Activated naive CD8-positive, alpha-beta T cell treated with anti-CD3 and anti-CD28 coated beads, Interleukin-2, amount 50 U/mL, for 16 hours (primary cell): ENCODE measurements at places on chromosomes 6 and 20.

- no peak for DNase-seq
These were observed 728 bp upstream of the CEP162 start for GRCh38 chr6:84228198-84228543.

DNA sequence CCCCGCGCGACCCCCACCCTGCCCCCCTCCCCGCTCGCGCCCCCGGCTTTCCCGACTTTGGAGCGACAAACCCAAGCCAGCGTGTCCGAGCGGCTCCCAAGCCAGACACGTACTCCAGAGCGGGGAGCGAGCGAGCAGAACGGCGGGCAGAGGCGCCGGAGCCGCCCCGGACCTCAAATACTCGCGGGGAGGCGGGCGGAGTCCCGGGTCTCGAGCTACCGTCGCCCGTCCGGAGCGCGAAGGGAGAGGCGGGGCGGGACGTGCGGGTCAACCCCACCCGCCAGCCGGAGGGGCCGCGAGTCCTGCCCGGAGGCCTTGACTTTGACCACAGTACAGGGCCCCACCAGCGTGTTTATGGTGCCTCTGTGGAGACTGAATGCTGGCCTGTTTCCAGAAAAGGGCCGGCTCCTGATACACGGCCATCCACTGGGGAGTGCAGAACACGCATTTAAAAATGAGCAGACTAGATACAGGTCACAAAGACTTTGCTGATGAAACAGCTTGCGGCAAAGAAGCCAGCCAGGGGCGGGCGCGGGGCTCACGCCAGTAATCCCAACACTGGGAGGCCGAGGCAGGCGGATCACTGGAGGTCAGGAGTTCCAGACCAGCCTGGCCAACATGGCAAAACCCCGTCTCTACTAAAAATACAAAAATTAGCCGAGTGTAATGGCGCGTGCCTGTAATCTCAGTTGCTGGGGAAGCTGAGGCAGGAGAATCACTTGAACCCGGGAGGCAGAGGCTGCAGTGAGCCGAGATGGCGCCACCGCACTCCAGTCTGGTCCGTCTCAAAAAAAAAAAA is at the start of gene SERPINB6:
Gene SERPINB6, minus strand, starts transcription at position 148 of the 799 bp plus-strand sequence. CDS start 12,235 bp downstream, outside the sequence.
- no peak for DNase-seq

DNA sequence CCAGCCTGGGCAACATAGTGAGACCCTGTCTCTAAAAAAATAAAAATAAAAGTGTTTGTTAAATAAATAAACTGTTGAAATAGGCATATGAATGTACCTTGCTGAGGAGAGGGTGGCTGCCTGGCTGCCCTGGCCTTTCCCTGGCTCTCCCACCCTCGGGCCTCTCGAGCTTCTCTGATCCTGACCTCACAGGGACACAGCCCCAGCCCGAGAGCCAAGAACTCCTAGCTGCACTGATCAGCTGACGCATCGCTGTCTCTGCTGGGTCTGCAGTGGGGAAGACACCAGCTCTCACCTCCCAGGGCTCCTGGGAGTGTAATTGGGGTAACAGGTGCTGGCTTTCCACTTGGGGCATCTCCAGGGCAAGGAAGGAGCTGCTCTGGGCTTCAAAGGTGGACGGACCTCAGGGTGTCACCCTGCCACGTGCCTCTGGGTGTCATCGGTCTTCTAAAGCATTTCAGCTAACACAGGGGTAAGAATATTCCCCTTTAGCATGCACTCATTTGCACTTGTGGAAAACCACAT is 6.9 kb downstream of the TCF15 start:
- no peak for DNase-seq

GRCh38 chr6:154675602-154676088 is 57.6 kb upstream of the SCAF8 start:
- peak; percentile 78 for DNase-seq
